NCI-H1105 (cell line): ENCODE measurements at places on chromosomes 1 and 21.

DNA sequence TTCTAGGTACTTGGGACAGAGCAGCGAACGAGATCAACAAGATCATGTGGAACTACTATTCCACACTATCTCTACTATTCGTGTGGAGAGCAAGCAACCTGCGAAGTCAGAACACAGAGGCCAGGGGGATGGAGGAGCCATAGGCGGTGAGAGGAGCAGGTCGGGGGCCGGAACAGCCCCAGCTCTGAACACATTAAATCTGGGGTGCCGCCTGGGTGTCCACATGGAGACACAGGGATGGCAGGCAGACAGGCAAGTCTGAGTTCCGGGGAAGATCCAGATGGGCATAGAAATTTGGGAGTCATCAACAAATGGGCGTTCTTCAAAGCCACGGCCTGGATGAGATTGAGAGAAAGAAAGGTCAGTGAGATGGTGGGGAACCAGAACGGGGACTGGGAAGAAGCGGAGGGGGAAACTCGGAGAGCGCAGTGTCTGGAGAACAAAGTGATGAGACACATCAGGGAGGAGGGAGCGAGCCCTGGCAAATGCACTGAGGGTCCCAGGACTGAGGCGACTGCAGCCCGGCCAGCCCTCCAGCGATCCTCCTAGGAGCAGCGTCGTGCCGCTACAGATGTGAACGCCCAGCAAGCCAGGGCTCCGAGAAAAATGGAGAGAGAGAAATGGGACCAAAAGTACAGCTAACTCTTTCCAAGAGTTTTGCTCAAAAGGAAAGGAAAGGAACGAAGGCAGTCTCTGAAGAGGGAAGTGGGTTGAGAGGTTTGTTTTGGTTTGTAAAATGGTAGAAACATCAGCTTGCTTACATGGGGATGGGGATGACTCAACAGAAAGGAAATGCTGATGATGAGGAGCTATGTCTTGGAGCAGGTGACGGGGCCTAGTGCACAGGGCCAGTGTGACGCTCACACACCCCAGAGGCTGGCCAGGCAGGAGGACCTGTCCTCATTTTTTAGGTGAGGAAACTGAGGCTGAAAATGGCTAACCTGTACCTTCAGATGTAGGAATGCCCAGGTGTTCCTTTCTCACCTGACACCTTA, 84.5 kb downstream of the GLIS1 start:
- no peak for DNase-seq

DNA sequence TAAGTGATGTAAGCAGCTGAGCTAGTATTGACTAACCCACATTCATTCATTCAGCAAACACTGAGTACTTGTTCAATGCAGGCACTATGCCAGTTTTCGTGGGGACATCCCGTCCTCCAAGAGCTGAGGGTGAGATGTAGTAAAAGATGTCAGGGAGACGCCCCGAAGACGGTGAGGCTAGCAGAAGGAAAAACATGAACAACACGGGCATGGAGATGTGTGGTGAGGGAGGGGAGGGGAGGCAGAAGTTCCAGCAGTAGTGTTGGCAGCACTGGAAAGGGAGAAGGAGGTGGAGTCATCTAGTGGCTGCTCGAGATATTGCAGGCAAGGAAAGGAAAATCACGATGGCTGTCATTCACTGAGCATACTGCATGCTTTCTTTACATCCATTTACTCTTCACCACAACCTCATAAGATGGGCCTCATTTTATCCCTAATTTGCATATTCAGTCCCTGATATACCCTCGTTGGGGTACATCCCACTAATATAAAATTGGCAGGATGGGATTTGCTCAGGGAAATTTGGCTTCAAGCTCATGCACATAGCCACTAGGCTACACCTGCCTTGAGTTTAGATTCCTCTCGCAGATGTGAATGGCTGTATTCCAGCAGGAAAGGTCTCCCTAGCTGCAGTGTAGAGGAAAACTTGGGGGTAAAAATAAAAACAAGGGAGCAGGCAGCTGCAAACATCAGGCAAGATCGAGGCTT, 14.5 kb downstream of the PDZK1IP1 start:
- peak; percentile 65 for DNase-seq

DNA sequence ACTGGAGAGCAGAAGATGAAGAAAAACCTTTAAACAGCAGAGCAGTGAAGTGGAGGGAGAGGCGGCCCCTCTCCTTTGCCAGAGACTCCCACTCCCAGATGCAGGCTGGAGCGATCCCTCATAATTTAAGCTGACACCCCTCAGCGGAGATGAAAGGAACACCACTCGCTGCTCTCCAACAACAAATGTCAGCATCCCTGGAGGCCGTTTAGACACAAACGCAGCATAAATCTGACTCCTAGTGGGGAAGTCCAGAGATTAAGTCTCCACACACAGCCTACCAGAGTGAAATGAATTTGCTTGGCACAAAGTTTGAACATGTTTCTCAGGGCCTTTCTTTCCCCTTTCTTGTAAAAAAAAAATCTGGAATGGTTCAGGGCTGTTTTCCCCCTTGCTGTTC, 137.8 kb downstream of the LMX1A start:
- DNase-seq = no peak

DNA sequence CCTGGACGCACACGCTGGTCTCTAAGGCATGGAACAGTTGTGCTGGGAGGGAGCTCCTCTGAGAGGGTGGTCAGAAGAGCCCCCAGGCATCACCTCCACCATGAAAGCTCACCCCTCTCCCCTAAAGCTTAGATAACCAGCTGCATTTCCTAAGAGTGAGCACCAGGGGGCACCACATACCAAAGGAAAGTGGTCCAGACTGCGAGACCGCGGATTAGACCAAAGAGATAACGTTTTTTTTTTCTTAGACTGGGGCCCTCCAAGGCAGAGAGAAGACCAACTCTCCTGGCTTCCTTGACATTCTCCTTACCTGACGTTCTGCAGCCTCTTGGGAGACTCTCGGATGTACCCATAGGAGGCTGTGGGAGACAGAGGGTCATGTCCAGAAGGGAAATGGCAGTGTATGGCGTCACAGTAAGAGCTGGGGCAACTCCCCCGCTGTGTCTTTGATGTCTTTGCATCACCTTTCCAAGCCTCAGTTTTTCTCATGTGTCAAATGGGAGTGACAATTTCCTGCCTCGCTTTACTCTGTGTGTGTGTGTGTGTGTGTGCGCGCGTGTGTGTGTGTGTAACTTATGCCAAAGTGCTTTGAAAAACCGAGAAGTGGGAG, 12.3 kb upstream of the IFNLR1 start:
- DNase-seq = peak; percentile 67

DNA sequence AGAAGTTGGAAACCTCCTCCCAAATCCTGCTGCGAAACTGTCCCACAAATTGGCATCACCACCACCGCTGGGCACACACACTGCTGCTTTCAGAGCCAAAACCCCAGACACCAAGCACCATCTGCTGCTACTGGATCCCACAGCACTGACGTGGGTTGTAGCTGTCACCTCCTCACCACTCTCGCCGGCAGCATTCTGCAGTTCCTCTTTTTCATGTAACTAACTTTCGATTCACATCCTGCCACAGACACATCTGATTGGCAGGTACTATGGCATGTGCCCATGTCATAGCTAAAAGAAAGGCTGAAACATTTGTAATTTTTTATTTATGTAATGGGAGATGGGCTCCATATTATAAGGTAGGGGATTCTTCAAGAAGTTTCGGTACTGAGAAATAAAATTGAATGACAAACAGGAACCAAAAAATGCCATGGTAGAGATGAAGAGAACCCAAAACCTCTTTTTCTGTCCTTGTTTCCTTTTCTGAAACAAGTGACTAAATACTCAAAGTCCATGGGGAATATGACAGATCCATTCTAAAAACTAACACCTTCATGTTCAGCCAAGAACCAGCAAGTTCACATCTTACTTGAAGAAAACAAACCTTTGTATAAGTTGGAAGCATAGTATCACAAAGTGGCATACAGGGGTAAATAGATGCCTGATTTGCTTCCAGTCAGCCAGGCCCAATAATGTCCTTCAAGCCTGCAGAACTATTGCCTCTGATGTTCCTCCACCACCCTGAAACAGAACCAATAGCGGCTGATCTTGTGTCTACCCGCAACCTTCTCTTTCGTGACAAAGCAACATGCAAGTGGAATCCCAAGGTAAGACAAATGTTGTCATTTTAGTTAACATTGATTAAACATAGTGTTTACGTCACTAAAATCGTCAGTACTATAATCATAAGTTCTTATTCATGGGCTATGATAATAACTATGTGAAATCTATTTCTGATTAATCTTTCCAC, 26.6 kb upstream of the RGS13 start:
- no peak for DNase-seq

- peak; percentile 31 for DNase-seq
Observed at GRCh38 chr1:204198348-204199340, 2.4 kb upstream of the KISS1 start.

- DNase-seq = no peak
Observed at GRCh38 chr1:181618559-181618958, 135.2 kb downstream of the CACNA1E start.

DNA sequence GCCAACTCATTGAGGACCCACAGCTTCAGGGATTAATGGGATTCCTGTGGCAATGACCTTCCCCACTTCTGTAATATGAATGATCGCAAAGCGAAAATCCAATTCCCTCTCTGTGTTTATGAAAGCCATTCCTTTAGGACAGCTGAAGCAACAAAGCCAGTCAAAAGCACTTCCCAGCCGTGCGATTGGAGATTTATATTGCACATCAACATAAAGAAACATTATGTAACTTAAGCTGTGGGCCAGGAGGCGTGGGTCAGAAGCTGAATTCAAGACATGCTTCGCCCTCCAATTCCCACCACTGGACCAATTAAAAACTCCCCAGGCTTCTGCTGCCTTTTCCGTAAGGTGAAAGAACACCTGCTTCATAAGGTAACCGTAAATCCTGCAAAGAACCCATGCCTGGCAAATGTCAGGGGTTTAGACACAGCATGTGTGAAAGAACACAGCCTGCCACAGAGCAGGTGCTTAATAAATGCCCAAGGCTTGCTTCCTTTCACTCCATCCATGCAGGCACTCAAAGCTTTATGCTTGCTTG, 138.9 kb upstream of the SOD1 start:
- DNase-seq = peak; percentile 56

DNA sequence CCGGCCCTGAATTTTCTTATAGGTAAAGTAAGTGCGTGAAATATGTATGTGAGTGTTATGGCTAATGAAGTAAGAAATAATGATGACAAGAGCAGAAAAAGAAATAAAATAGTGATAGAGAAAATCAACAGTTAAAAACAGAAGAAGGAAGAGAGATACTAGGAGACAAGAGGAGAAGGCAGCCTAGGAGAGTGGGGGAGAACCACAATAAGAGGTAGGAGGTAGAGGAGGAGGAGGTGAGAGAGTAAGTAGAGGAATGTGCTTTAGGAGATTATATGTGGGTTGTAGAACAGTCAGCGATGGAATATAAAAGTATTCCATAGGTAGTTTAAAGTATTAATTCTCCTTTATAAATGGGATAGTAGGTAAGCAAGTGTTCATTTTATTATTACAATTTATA, 861.5 kb upstream of the B3GALT2 start:
- DNase-seq = no peak

DNA sequence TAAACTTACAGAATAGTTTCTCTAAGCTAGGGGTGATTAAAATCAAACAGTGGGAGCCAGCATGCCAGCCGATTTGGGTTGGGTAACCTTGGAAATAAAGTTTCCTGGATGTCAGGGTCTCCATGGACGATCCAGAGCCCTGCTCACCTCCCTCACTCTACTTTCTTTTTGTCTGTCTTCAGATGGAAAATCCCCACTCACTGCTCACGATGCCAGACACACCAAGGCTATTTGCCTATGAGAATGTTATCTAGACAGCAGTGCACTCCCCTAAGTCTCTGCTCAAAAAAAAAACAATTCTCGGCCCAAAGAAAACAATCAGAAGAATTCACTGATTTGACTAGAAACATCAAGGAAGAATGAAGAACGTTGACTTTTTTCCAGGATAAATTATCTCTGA, 13.9 kb downstream of the SLAMF7 start:
- DNase-seq = no peak

DNA sequence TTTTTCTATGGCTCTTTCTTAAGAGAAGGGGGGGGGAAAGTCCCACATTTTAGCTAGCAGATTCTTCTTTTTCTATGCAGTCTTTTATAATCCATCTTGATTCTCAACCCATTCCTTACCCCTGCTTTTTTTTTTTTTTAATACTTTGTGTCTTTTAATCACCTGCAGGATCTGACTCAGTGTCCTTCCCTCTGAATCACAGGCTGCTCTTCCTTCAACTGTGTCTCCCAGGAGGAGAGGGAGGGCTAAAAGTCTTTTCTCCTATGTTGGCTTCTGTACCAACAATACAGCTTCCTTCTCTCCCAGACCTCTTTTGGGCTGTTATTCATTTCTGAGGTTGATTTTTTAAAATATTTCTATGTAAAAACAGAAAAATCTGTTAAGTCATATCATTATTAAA, 686.2 kb downstream of the ADGRL2 start:
- DNase-seq = no peak

GRCh38 chr1:236829085-236829484, 34.0 kb downstream of the MTR start:
- DNase-seq = no peak

DNA sequence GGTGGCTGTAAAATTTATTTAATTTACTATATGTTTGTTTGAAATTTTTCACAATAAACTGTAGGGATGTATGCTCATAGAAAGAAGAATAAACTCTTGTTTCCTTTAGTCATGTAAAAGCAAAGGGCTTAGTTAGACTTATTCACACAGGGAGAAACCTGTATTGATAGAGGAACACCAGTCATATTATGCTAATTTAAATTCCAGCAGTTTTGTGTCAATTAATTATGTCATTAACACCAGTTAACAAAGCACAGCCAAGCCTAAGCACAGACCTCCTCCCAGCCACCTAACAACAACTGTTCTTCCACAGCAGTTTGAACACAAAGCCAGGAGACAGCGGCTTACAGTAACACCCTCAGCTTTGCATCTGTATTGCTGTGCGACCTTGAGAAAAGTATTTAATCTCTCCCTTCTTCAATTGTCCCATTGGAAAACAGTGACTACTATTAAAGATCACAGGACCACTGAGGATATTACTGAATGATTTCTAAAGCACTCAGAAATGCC, 260.8 kb upstream of the RRP15 start:
- no peak for DNase-seq

GRCh38 chr1:214678386-214678785, 75.4 kb downstream of the CENPF start:
- DNase-seq = no peak

- DNase-seq = no peak
Observed at GRCh38 chr1:190179817-190180216, 297.8 kb downstream of the BRINP3 start.

DNA sequence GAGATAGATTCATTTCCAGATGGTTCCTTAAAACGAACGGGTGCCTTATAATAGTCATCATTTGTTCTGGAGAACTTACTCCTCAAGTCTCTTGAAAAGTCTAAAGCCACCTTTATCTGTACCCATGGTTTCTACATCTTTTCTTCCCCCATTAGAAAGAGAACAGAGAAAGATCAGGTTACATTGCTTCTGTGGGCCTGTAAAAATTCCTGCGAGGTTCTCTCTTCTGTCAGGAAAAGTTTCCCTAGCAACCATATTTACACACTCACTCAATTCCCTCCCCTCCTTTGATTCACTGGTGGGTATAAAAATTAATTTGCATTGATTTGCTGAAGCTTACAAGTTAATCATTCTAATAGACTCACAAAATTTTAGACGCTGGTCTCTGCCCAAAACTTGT, 6.7 kb downstream of the PHC2 start:
- no peak for DNase-seq
